ENCODE measurements at places on chromosomes 2 and 18.
A peak's percentile ranks its signal among the peaks of the same experiment; 100 is the strongest.

GRCh38 chr2:101995804-101996203, 4.0 kb downstream of the IL1R2 start:
- H3K4me3 ChIP-seq: no peak overlapping the region
- no peak overlapping the region for H3K27ac ChIP-seq
- peaks cover 25% of the 10 kb centered on the region for H3K4me1 ChIP-seq
- H3K27me3 ChIP-seq: peaks cover 25% of the 10 kb centered on the region
- H3K36me3 ChIP-seq: no peaks in the 10 kb centered on the region

DNA sequence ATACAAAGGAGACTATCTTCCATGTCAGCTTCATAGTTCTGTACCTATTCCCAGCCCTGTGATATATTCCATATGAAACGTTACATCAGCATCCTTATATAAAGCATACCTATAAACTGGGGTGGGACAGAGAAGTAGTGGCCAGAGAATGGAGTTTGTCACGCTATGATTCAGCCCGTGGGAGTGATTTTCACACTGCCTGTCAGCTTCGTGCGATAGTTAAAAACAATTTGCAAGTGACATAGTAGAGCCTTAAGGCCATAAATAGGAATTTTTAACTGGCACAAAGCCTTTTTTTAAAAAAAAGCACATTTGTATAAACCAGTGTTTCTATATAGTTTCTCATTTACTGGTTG, 30.2 kb downstream of the PKP4 start:
- no peak overlapping the region for H3K4me3 ChIP-seq
- H3K27me3 ChIP-seq: no peaks in the 10 kb centered on the region
- no peak for DNase-seq
- H3K36me3 ChIP-seq: peaks cover 3% of the 10 kb centered on the region
- H3K27ac ChIP-seq: no peak overlapping the region

DNA sequence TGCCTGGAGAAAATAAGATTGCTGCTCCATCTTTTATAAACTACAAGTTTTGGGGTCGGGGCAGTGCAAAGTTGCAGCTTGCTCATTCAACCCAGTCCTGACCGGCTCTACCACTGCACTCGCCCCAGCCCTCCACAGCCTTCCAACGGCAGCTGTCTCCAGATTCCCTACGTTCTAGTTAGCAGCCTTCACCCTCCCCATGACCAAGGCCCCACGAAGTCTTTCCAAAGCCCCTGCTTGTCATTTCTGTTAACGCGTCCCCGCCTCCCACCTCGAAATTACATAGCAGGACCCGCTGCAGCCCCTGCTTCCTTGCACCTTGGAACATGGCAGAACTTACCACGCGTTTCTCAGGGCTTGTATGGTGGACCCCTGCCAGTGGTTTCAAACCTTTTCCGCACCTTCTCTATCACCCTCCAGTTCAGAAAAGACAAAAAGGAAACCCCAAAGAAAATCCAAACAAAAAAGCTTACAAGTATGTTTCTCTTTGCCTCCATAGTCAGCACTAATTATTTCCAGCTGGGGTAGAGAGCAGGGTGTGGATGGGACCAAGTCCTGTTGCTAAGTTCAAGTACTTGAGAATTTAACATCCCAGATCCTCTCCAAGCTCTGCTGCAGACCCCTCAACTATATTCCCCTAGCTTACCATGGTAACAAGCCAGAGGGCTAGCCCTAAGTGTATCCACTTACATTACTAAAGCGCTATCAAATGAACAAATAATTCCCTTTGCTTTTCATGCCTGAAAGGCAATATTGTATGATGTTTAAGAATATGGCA, 161.5 kb downstream of the TGIF1 start:
- peaks cover 9% of the 10 kb centered on the region for H3K4me1 ChIP-seq
- no peak overlapping the region for H3K4me3 ChIP-seq
- H3K27me3 ChIP-seq: no peaks in the 10 kb centered on the region
- DNase-seq: no peak
- H3K27ac ChIP-seq: no peak overlapping the region

GRCh38 chr18:70822117-70822516, 533.3 kb downstream of the SOCS6 start:
- DNase-seq: no peak
- no peak overlapping the region for H3K4me3 ChIP-seq
- no peaks in the 10 kb centered on the region for H3K27me3 ChIP-seq
- no peaks in the 10 kb centered on the region for H3K36me3 ChIP-seq
- no peak overlapping the region for H3K27ac ChIP-seq

DNA sequence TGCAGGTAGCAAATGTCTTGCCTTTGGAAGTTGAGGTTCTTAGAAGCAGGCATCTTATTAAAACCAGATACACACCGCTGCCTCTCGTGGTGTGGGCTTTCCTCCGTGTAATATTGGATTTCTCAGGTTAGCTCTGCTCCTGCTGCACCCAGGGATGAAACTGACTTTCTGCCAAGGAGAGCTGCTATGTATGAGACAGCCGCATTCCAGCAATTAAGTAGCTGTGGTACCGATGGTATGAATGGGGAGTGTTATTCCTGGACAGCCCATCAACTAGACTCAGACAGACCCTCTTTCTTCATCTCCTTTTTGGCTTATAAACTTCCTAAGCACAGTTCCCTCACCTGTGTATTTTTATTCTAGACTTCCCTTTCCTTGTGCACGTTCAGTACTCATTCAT, 6.8 kb upstream of the EHD3 start:
- no peak overlapping the region for H3K4me3 ChIP-seq
- no peaks in the 10 kb centered on the region for H3K36me3 ChIP-seq
- peaks cover 45% of the 10 kb centered on the region for H3K27me3 ChIP-seq

- no peaks in the 10 kb centered on the region for H3K36me3 ChIP-seq
- no peak overlapping the region for H3K27ac ChIP-seq
- peaks cover 4% of the 10 kb centered on the region for H3K27me3 ChIP-seq
- no peaks in the 10 kb centered on the region for H3K4me1 ChIP-seq
- H3K4me3 ChIP-seq: no peak overlapping the region
Measured at GRCh38 chr2:226467221-226467620, 332.4 kb downstream of the IRS1 start.

- DNase-seq: no peak
- H3K4me1 ChIP-seq: no peaks in the 10 kb centered on the region
- H3K27ac ChIP-seq: no peak overlapping the region
- no peak overlapping the region for H3K4me3 ChIP-seq
- H3K36me3 ChIP-seq: no peaks in the 10 kb centered on the region
Measured at GRCh38 chr2:139177041-139177440, 396.9 kb upstream of the NXPH2 start.

DNA sequence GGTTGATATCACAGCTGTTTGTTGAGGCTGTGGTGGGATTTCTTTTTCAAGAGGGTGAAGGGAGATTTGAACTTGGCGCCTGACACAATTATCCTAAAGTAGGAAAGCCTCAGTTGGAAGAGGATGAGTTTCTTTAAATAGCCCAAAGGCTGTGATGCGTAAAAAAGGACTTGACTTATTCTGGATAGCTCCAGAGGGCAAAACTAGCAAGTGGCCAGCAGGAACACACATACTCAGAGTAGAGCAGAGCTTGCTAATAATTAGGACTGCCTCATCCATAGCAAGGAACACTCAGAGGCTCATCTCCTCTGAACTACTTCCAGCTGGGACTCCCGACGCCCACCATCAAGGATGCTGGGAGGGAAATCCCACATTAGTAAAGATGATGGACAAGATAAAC, 74.0 kb downstream of the AFF3 start:
- H3K4me1 ChIP-seq: peaks cover 4% of the 10 kb centered on the region
- H3K36me3 ChIP-seq: no peaks in the 10 kb centered on the region
- no peak overlapping the region for H3K27ac ChIP-seq
- no peak for DNase-seq

DNA sequence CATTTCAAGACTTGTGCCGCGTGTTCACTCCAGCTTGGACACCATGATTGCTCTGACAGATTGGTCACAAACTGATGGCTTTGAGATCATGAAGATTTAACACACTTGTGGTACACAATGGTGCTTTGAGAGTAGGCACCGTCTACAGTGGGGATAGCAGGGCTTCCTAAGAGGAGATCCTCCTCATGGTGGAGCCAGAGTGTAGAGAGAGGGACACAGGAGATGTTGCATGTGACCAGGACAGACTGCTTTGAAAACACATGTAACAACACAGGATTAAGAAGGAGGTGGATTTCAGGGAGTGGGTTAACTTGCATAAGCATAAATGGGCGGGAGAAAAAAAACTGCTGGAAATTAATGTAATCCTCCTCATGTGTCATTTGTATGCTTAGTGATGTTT, 95.7 kb upstream of the LINC00305 start:
- no peaks in the 10 kb centered on the region for H3K36me3 ChIP-seq
- no peaks in the 10 kb centered on the region for H3K4me1 ChIP-seq
- no peaks in the 10 kb centered on the region for H3K27me3 ChIP-seq
- H3K4me3 ChIP-seq: no peak overlapping the region
- H3K27ac ChIP-seq: no peak overlapping the region

DNA sequence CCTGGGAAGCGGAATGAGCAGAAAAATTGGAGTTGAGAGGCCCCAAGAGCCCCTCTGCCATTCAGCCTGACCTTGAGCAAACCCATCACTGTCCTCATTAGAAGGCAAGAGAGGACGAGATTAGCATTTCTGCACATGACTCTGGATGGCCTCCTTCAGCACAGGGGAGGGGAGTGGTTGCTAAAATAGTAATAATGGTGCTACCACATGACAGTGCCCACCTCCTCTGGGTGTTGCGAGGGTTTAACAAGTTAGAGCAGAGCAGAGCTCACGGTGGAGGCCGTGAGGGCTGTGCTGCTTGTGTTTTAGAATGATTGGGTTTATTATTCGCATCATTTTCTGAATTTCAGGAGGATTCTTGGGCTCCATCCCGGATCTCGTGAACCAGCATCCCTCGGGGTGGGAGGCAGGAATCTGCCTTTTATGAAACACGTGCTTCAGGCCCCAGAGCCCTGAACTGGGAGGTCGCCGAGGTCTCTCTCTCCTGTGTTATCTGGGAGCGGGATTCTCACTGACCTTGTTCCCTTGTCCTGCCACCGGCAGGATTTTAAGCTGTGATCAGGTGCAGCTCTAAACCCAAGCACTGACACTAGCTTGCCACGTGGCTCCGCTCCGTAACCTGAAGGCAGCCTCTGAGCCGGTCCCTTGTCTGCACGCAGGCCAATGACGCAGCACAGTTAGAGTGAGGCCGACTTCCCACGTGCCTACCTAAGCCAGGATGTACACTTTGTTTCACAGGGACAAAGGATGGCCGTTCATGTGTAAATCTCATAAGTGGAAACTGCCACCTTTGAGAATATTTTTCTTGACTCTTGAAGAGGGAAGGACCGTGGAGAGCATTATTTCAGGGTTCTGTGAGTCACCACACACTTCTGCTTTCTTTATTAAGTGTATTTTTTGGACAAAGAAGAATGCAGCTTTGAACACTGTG, 142.3 kb downstream of the ACOXL start:
- peaks cover 29% of the 10 kb centered on the region for H3K27me3 ChIP-seq
- H3K4me1 ChIP-seq: peaks cover 52% of the 10 kb centered on the region
- H3K4me3 ChIP-seq: no peak overlapping the region
- H3K36me3 ChIP-seq: peaks cover 11% of the 10 kb centered on the region
- no peak overlapping the region for H3K27ac ChIP-seq

DNA sequence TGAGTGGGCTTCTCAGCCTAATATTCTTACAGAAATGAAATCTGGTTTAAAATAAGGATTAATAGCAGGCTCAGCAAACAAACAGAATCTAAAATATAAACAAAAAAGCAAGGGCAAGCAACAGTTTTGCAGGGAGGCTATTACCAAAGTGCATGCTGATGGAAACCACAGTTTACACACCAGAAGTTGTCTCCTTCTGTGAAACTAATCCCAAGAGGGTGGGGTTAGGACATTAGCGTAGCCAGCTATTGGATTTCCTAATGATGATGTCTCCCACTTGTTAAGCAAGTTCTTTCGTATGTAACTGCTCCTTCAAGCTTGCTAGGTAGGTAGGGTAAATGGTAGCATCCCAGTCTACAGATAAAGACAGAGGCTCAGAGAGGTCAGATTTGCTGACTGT, 65.0 kb upstream of the TSPYL6 start:
- no peak overlapping the region for H3K4me3 ChIP-seq
- no peaks in the 10 kb centered on the region for H3K4me1 ChIP-seq
- H3K27ac ChIP-seq: no peak overlapping the region
- DNase-seq: no peak

- H3K27me3 ChIP-seq: no peaks in the 10 kb centered on the region
- no peak overlapping the region for H3K4me3 ChIP-seq
- no peak for DNase-seq
- H3K36me3 ChIP-seq: no peaks in the 10 kb centered on the region
- H3K27ac ChIP-seq: no peak overlapping the region
Measured at GRCh38 chr18:43422518-43422917, 145.2 kb upstream of the SYT4 start.

DNA sequence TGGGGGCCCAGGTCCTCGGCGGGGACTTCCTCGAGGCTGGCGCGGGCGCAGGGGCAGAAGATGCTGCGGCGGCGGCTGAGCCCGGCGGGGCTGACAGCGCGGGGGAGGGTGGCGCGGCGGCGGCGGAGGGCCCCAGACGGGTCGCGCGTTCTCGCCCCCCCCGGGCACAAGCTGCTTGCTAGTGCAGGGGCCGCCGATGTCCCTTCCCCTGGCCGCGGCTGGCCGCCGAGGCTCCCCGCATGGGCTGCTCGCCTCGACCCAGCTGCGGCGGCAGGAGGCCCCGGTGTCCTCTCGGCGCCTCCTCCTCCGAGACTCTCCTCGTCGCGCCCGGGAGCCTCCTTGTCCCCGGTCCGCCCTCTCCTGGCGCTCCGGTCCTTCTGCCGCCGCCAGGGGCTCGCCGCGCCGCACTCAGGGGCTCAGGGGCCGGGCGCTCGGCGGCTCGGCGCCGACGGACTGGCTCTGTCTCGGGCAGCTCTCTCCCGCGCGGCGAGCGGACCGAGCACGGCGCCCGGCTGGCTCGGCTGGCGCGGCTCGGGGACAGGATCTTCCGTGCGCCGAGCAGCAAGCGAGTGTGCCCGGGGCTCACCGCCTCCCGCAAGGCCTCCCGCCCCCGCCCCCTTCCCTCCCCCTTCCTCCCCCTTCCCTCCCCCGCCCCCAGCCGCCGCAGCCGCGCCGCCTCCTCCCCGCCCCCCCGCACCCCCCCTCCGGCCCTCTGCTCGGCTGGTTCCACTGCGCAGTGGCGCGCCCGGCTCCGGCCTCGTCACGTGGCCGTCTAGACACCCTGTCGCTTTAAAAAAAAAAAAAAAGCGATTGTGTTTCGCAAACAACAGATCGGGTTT, 902 bp upstream of the SMAD7 start:
- peaks cover 32% of the 10 kb centered on the region for H3K4me1 ChIP-seq
- no peaks in the 10 kb centered on the region for H3K27me3 ChIP-seq
- peak overlapping the region; percentile 95 for H3K4me3 ChIP-seq
- DNase-seq: peak; percentile 84
- H3K27ac ChIP-seq: peak overlapping the region; percentile 84
- peaks cover 22% of the 10 kb centered on the region for H3K36me3 ChIP-seq

GRCh38 chr2:145380436-145381017, 860.6 kb upstream of the ZEB2 start:
- DNase-seq: no peak
- no peaks in the 10 kb centered on the region for H3K4me1 ChIP-seq
- no peak overlapping the region for H3K27ac ChIP-seq
- H3K27me3 ChIP-seq: peaks cover 4% of the 10 kb centered on the region
- no peaks in the 10 kb centered on the region for H3K36me3 ChIP-seq

DNA sequence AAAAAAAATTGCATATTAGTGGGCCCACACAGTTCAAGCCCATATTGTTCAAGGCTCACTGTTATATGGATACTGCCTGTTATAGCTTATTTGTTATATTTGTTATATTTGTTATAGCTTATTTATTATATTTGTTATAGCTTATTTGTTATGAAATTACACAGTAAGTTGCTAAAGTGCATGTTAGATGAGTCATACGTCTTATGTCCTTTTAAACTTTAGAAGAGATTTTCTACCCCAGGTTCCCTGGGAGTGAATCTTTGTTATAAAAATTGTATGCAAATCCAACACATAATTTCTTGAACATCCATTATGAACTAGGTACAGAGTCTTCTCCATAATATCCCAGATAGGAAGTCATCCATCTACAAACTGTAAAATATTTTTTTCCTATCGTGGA, 22.1 kb downstream of the HTR2B start:
- no peaks in the 10 kb centered on the region for H3K27me3 ChIP-seq
- no peak overlapping the region for H3K27ac ChIP-seq
- H3K4me3 ChIP-seq: no peak overlapping the region
- H3K36me3 ChIP-seq: peaks cover 37% of the 10 kb centered on the region
- peaks cover 4% of the 10 kb centered on the region for H3K4me1 ChIP-seq
